ENCODE measurements at places on chromosomes 5 and 9. TPM values are rescaled to one million over a fixed set of nuclear protein-coding genes. Genes with fewer than 3 reads are reported as not detected.

DNA sequence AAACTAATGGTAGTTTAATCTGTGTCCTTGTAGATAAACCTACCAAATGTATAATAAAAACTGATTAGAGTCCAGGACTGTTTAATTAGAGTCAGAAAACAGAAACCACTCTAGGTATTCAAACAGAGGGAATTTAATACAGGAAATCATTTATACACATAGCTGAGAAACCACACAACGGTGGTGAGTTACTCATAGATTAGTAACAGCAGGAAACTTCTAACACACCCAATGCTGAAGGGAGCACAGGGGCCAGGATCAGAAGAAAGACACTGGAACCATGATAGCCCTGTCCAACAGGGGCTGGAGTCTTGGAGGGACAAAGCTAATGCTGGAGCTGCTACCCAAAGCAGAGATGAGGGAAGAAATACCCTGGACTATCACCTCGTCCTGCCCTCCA, 321.0 kb downstream of the ACTL7B start:
- peak; percentile 94 for DNase-seq

- peak; percentile 84 for DNase-seq
These were observed 280.7 kb downstream of the SPOCK1 start for GRCh38 chr5:137218471-137218870.

The GRM6 gene
- total RNA-seq, result not detected

The MCTP1 gene
- total RNA-seq, result 3.6 TPM

The BRD9 gene
- total RNA-seq, result 35.3 TPM

- no peak for DNase-seq
These were observed 78.4 kb downstream of the DROSHA start for GRCh38 chr5:31453522-31453921.

DNA sequence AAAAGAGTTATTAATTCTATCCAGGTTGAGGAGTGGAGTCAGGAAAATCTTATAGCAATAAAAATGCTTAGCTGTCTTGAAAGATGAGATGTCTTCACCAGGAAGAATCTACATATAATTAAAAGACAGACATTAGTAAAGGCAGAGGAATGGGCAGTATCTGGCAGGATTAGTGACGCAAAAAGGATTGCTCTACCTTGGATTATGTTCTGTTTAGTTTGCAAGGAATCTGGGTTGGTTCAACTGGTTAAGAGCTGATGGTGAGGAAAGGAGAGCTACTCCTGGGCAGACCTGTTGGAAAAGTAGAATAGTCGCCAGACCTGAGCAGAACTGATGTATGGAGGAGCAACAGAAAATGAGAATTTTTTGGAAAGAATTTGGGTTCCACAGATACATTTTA, 318.5 kb downstream of the ADGRV1 start:
- DNase-seq, result no peak

The CDH12 gene
- total RNA-seq, result not detected

- DNase-seq, result peak; percentile 24
These were observed 431.3 kb upstream of the ITGA1 start for GRCh38 chr5:52356311-52356918.

The LHX2 gene
- not detected for total RNA-seq

GRCh38 chr5:81525690-81526089, 131.8 kb upstream of the ACOT12 start:
- DNase-seq, result peak; percentile 36

The SURF6 gene
- total RNA-seq, result 6.7 TPM

The BTNL8 gene
- total RNA-seq, result not detected
